ENCODE measurements at places on chromosomes 4 and X.

- DNase-seq = no peak
These were observed 18.0 kb upstream of the MANBA start for GRCh38 chr4:102778720-102779119.

GRCh38 chr4:181507180-181507835 is 735.9 kb upstream of the TENM3 start:
- no peak for DNase-seq

GRCh38 chr4:1683736-1684505 is at the start of gene FAM53A:
Gene FAM53A, minus strand, starts transcription at chr4:1684313. Its CDS starts 15,572 bp downstream, at chr4:1668741.
- DNase-seq = peak; percentile 31

GRCh38 chr4:156186111-156186510 is 232.4 kb upstream of the CTSO start:
- DNase-seq = no peak

DNA sequence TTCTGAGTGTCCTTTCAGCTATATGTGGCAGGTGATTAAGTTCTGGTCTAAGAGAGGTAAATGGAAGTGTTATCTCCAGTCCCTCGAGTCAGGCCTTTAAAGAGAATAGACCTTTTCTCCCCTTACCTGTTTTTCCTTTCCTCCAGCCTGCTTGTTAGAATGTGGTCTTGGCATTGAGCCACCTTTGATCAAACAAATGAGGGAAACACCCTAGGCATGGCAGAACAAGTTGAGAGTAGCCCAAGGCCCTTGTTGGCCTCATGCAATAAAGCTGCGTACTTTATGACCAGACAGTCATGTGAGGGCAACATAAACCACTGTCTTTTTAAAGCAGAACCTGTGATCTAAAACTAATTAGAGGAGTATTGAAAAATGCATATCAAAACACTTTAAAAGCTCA is 13.2 kb upstream of the IL13RA2 start:
- no peak for DNase-seq

GRCh38 chr4:92050875-92051274 is 252.9 kb upstream of the GRID2 start:
- DNase-seq = no peak

GRCh38 chr4:127648061-127648460 is 15.3 kb downstream of the INTU start:
- no peak for DNase-seq

DNA sequence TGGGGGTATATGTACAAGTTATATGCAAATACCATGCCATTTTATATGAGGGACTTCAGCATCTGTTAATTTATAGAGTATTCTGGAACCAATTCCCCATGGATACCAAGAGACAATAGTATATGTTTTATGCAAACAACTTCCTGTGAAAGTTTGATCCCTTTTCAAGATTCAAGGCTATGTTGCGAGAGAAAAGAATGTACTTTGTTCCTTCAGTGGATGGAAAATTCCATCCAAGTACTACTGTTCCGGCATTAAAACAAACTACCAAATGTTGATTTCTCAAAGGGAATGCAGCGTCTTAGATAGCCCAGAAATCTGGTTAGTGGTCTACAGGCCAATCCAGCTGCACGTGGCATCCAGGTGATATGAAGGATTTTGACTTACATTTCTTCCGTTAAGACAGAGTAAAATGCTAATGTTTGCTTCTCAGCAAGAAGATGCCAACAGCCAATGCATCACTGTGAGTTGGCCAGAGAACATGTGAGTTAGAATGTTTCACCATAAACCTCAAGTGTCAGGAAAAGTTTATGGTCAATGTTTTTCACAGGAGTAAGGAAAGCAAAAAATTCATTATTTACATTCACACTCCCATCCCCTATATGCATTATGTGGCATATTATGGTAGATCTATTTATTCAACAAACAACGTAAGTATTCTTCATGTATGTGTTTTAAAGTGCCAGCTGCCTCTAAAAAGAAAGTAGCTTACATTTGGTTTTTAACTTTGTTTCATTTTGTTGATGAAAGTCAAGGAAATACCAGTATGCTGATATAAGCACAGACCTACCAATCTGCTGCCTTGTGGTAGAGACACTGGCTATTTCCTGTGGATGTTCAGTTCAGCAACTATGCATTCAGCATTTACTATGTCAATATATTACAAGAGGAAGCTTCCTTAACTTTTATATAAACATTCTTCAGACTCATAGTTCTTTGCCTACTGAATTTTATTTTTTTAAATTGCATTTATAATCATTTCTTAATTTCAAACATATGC is 44.4 kb downstream of the METTL14 start:
- no peak for DNase-seq

DNA sequence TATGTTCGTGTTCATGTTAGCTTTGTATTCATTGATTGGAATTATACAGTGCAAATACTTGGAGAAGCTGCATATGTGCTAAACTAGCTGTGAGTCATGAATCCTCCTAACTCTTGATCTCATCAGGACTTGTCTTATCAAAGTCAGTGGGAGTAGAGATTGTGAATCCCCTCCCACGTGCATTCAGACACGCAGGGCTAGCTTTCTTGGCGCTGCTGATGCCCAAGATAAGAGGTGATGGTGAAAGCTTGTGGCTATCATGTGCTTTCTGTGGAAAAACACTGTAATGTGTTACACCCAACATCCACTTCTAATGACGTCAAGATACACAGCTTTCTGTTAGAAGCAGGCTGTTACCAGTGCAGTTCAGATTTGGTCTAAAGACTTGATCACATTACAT is 348.7 kb upstream of the HAND2 start:
- DNase-seq = no peak

GRCh38 chrX:39205467-39205866 is 404.2 kb downstream of the MID1IP1 start:
- DNase-seq = no peak

DNA sequence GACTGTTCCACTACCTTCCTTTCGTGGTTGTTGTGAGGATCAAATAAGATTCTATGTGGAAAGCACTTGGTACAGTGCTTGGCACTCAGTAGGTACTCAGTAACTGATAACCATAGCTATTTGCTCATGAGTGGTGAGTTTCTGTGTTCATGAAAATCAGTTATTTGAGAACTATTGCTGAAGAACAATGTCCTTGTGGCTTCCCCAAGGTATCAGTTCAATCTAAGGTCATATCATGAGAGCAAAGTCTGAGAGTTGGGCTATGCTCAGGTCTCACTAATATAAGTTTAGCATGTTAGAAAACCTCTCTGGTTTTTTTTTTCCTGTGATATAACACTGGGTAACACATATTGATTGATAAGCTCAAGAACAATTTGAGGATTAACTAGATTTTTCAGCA is 147.8 kb downstream of the GRIA3 start:
- no peak for DNase-seq

DNA sequence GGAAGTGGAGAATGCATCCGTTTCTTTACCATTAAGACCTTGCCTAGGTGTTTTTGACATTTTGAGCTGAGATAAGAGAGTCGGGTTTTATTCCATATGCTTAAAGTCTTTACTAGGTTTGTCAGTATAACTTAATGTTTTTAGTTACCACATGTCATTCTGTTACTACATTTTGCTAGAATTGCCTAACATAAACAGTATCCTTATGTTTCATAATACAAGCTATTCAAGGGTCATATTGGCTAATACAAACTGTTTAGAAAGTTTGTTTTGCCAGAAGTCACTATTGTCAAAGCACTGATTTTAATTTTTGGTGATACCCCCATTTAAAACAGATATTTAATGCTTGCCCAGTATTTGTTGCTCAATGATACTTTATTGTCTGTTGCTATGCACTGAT is 427.7 kb upstream of the MAGEB2 start:
- DNase-seq = no peak

DNA sequence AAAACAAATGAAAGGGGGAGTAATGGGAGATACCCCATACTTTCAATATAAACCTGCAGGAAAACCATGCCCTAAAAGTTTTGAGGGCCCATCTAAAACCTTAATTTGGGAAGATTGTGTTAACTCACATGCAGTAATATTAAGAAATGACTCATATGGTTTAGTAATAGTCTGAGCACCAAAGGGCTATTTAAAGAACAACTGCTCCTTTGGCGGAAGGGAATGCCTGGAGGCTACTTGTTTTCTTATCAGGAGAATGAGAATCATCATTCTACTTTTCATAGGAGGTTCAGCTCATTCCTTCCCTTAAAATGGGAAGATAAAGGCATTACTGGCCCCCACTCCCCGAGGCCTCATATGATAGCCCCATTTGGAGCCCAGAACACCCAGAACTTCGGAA is 47.6 kb downstream of the SPIN3 start:
- no peak for DNase-seq

DNA sequence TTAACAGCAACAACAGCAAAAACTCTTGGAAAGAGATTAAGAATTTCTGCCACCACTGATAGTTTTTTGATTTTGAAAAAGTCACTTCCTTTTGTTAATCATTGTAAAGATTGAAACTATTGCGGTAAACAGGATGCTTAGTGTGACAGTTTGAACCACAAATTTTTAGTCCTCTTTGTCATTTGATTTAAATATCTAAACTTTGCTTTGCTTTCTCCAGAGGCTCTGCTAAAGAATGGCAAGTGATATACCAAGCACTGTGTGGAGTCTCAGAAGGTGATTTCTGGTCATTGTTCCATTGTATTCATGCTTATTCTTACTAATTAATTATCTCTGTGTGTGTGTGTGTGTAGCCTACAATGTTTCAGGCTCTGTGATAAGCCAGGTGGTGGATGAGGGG is 155.6 kb downstream of the BMPR1B start:
- DNase-seq = no peak

GRCh38 chr4:158850800-158851644 is 82.2 kb downstream of the FNIP2 start:
- DNase-seq = no peak

- no peak for DNase-seq
These were observed 13.1 kb downstream of the HPF1 start for GRCh38 chr4:169744601-169745000.

DNA sequence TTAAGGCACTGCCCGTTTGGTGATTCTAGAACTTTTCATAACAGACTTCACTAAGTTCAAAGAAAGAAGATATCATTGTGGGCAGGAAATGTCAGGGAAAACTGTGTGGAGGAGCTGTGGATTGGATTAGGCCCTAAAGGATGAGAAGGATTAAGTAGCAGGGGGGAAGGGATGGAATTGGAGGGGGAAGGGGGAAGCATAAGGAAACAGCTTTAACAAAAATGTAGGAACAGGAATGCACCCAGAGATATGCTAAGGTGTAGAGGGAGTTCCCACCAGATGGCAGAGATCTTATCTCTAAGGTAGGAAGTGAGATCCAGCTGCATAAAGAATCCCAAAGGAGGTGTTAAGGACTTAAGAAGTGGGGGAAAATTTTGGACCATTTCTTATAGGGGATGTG is 114.5 kb downstream of the LARP7 start:
- DNase-seq = no peak

- DNase-seq = no peak
These were observed 122.5 kb upstream of the GALNT7 start for GRCh38 chr4:173046144-173046543.

- no peak for DNase-seq
These were observed 746 bp downstream of the TCEAL7 start for GRCh38 chrX:103330681-103331288.

DNA sequence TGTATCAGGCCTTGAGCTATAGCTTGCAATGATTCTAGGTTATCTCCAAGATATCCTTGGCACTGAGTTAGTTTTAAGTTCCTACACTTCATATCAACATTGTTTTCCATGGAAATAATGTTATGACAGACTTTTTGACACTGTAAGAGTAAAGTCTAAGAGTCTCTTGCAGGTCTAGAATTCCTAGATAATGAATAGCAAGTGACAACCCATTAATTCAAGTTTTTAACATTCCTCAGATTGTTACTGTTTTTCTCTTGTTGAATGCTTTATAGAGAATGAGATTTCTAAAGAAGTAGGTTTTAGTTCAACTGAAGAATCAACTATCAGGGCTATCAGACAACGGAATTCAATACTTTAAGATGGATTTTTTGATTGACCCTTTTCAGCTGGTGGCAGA is 276.1 kb downstream of the PPP3CA start:
- no peak for DNase-seq

DNA sequence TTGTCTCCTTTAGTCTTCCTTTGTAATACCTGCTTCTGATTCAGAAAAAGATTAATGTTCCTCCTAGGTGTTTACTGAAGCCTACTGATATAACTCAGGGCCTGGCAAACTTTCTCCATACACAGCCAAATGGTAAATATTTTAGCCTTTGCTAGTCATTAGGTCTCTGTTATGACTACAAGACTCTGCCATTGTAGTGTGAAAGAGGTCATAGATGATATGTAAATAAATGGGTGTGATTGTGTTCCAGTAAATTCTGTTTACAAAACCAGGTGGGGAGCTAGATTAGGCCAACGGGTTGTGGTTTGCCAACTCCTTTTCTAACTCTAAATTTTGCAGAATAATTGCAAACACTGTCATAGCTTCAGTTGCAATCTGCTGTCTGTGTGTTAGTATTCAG is 568.1 kb upstream of the GNPDA2 start:
- no peak for DNase-seq

DNA sequence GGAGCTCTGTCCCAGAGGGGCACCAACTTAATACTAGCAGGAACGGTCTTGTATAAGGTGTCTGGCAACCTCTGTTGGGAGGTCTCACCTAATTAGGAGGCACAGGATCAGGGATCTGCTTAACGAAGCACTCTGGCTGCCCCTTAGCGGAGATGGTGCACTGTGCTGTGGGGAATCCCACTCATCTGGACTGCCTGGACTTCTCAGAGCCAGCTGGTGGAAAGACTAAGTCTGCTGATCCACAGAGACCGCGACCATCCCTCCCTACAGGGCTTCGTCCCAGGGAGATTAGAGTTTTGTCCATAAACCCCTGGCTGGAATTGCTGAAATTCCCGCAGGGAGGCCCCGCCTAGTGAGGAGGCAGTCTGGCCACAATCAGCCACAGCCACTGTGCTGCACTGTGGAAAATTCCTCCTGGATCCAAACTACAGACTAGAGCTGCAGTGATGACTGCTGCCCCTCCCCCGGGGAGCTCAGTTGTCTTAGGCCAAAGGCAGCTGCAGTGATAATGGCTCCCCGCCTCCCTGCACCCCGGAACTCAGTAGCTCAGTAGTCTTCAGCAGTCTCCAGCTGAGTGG is 22.0 kb upstream of the ZCCHC4 start:
- DNase-seq = no peak

- no peak for DNase-seq
These were observed 100.8 kb upstream of the USP38 start for GRCh38 chr4:143083756-143084472.

GRCh38 chr4:136438645-136439044 is 1093.6 kb downstream of the PCDH18 start:
- DNase-seq = no peak

DNA sequence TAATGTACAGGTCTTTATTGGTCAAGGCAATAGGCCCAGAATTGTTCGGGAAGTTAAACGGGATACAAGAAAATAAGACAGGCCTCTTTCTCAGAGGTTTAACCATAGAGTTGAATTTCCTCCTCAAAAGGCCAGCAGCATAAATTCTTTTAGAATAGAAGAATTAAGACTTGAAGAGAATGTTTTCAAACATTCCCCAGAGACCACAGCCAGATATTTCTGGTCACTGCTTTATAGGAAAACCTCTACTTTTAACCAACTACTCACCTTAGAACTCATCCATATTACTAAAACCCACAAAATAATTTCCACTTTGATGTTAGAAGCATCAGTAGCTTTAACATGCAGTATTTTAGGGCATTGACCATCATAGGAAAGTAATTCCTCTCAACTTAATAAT is 317.9 kb downstream of the RAB28 start:
- no peak for DNase-seq
